ENCODE measurements at places on chromosomes 2 and 18. TPM values are rescaled to one million over a fixed set of nuclear protein-coding genes. Genes with fewer than 3 reads are reported as not detected.

GRCh38 chr2:78980152-78980465 lies 45.4 kb upstream of the REG3G start:
- DNase-seq: peak; percentile 18
- H3K27me3 ChIP-seq: no peaks in the 10 kb centered on the region
- no peaks in the 10 kb centered on the region for H3K36me3 ChIP-seq
- H3K4me3 ChIP-seq: no peak overlapping the region
- H3K4me1 ChIP-seq: no peaks in the 10 kb centered on the region

GRCh38 chr18:38993342-38993741 lies 1427.7 kb upstream of the CELF4 start:
- no peaks in the 10 kb centered on the region for H3K4me1 ChIP-seq
- no peak for DNase-seq
- no peaks in the 10 kb centered on the region for H3K27me3 ChIP-seq
- H3K4me3 ChIP-seq: no peak overlapping the region
- no peak overlapping the region for H3K27ac ChIP-seq

DNA sequence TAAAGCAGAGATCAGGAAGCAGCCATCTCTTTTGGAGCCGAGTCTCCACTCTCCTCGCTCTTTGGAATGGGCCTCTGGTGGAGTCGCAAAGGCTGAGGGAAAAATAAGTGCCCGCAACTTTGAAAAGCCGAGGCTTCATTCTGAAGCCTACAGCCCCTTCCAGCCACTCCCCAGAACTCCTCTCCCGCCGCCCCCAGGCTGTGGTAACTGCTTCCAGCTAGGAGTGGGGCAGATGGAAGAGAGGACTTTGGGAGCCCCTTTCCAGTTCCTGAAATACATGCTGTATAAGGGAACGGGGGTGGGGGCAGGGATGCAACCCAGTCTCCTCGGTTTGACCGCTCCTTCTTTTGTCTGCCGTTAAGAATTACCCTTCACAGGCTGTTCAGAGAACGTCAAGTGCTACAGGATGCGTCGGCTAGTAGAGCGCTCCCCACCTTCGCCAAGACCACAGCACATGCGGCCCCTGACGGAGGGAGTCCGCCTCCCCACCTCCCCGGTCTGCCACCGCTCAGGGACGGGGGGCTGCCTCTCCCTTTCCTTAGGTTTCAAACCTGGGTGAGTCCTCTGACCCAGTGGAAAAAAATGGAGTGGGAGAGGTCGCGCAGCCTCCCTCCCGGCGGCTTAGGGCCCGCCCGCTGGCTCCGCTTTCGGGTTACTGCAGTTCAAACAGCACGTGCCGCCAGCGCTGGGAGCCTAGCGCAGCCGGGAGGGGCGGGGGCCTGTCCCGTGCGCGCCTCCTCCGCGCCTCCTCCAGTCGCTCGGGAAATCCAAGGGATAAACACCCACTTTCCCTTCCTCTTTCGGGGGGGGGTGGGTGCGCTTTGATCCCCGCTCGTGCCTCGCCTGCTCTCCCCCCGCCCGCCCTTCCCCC lies 4.9 kb downstream of the CYP26B1 start:
- H3K4me3 ChIP-seq: peak overlapping the region; percentile 56
- H3K36me3 ChIP-seq: no peaks in the 10 kb centered on the region
- H3K4me1 ChIP-seq: peaks cover 58% of the 10 kb centered on the region

ATP5MC3 gene
- polyA plus RNA-seq: 309 TPM

- peaks cover 25% of the 10 kb centered on the region for H3K4me1 ChIP-seq
- no peak for DNase-seq
- H3K27me3 ChIP-seq: peaks cover 7% of the 10 kb centered on the region
- H3K27ac ChIP-seq: no peak overlapping the region
- peak overlapping the region; percentile 93 for H3K4me3 ChIP-seq
- no peaks in the 10 kb centered on the region for H3K36me3 ChIP-seq
These were observed 439 bp upstream of the PLEKHH2 start for GRCh38 chr2:43636621-43637020.

- no peaks in the 10 kb centered on the region for H3K36me3 ChIP-seq
- no peak for DNase-seq
- no peak overlapping the region for H3K27ac ChIP-seq
- H3K4me1 ChIP-seq: peaks cover 5% of the 10 kb centered on the region
These were observed 195.4 kb downstream of the ZEB2 start for GRCh38 chr2:144324446-144325045.

MLPH gene
- 308 TPM for polyA plus RNA-seq

ESCO1 gene
- 9.0 TPM for polyA plus RNA-seq

GRCh38 chr2:125861461-125861860 lies 794.5 kb upstream of the GYPC start:
- DNase-seq: no peak
- H3K27ac ChIP-seq: no peak overlapping the region
- H3K4me1 ChIP-seq: no peaks in the 10 kb centered on the region

MROH2A gene
- polyA plus RNA-seq: 1.4 TPM

GRCh38 chr18:63166142-63166541 lies 153.4 kb downstream of the BCL2 start:
- H3K4me3 ChIP-seq: no peak overlapping the region
- no peak overlapping the region for H3K27ac ChIP-seq
- no peaks in the 10 kb centered on the region for H3K36me3 ChIP-seq
- peaks cover 20% of the 10 kb centered on the region for H3K4me1 ChIP-seq
- no peak for DNase-seq

GRCh38 chr18:51727780-51728179 lies 530.3 kb upstream of the MEX3C start:
- no peak overlapping the region for H3K4me3 ChIP-seq
- no peaks in the 10 kb centered on the region for H3K4me1 ChIP-seq
- H3K36me3 ChIP-seq: no peaks in the 10 kb centered on the region
- no peaks in the 10 kb centered on the region for H3K27me3 ChIP-seq
- H3K27ac ChIP-seq: no peak overlapping the region

SIX2 gene
- 0.20 TPM for polyA plus RNA-seq

DNA sequence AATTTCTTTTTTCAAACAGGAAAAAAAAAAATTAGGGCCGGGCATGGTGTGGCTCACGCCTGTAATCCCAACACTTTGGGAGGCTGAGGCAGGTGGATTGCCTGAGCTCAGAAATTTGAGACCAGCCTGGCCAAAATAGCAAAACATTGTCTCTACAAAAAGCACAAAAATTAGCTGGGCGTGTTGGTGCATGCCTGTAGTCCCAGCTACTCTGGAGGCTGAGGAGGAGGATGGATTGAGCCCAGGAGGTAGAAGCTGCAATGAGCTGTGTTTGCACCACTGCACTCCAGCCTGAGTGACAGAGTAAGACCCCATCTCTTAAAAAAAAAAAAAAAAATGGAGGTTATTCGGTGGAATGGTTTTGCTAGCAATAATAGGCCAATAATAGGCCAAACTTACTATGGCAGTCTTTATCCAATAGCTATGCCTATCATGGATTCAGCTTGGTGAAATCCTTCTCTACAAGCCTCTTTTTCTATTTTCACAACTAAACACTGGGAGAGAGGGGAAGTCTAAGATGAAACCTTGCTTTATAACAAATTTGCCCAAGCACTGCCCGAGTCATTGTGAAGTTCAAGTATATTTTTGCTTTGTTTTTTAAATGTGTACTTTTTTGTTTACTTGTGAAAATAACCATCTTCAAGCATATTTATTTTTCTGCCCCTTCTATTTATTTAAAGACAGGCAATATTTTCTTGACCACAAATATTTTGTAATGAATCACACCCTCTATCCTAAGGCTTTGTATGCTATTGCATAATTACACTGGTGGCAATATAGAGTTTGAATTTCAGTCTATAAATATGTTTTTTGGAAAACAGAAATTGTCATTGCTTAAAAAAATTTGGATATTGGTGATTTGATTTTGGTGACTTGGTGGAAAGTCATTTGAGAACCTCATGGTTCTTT lies 20.0 kb upstream of the KYNU start:
- no peaks in the 10 kb centered on the region for H3K27me3 ChIP-seq
- no peaks in the 10 kb centered on the region for H3K36me3 ChIP-seq
- no peak for DNase-seq
- no peaks in the 10 kb centered on the region for H3K4me1 ChIP-seq
- no peak overlapping the region for H3K27ac ChIP-seq

DNA sequence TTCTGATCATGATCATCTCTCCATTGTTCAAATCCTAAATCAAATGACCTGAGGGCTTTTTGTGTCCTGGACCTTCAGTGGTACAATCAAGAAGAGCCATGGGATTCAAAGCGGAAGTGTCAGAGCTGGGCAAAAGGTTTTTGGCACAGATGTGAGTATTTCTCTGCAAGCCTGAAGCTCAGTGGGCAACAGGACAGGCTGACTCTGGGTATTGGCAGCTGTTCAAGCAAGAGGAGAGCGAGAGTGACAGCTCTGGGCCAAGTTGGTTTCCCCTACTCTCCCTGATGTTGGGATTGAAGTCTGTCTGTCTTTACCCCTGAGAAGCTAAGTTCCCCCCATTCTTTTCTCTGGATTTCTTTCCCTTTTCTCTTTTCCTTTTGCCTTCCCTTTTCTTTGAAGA lies 33.3 kb downstream of the DSEL start:
- no peaks in the 10 kb centered on the region for H3K27me3 ChIP-seq
- no peak for DNase-seq
- no peaks in the 10 kb centered on the region for H3K36me3 ChIP-seq
- no peak overlapping the region for H3K27ac ChIP-seq

- H3K36me3 ChIP-seq: no peaks in the 10 kb centered on the region
- no peaks in the 10 kb centered on the region for H3K27me3 ChIP-seq
- H3K27ac ChIP-seq: no peak overlapping the region
- no peak for DNase-seq
- H3K4me3 ChIP-seq: no peak overlapping the region
- H3K4me1 ChIP-seq: peaks cover 21% of the 10 kb centered on the region
These were observed 4.8 kb downstream of the CWC22 start for GRCh38 chr2:180002198-180002770.

- no peak overlapping the region for H3K4me3 ChIP-seq
These were observed 89.6 kb downstream of the ACAA2 start for GRCh38 chr18:49723648-49724180.

SERPINB2 gene
- 4.1 TPM for polyA plus RNA-seq

CACNB4 gene
- 0.31 TPM for polyA plus RNA-seq

GRCh38 chr18:59386909-59387686 lies 28.0 kb upstream of the LMAN1 start:
- no peak overlapping the region for H3K27ac ChIP-seq
- H3K36me3 ChIP-seq: no peaks in the 10 kb centered on the region
- H3K4me1 ChIP-seq: no peaks in the 10 kb centered on the region
- no peak for DNase-seq

GRCh38 chr2:112296407-112296806 lies 21.0 kb downstream of the ZC3H6 start:
- H3K36me3 ChIP-seq: peaks cover 7% of the 10 kb centered on the region
- no peaks in the 10 kb centered on the region for H3K4me1 ChIP-seq
- no peaks in the 10 kb centered on the region for H3K27me3 ChIP-seq
- H3K4me3 ChIP-seq: no peak overlapping the region

DNA sequence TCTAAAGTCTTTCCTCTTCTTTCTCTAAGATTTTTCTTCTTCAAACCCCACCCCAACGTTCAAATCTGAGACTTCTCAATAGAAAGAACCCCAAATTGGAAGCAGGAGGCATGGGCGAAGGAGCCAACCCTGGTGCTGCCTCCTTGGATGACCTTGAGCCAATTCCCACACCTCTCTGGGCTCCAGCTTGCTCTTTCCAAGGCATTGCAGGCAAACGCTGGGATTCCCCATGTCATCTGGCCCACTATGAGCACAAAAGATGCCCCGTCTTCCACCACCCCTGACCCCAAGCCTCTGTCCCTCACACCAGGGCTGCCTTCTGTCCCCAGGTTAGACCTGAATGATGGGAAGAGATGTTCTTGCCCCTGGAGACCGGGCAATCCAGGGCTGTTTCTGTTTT lies 57.0 kb downstream of the TTC32 start:
- no peak for DNase-seq
- no peaks in the 10 kb centered on the region for H3K4me1 ChIP-seq
- H3K36me3 ChIP-seq: no peaks in the 10 kb centered on the region

DNA sequence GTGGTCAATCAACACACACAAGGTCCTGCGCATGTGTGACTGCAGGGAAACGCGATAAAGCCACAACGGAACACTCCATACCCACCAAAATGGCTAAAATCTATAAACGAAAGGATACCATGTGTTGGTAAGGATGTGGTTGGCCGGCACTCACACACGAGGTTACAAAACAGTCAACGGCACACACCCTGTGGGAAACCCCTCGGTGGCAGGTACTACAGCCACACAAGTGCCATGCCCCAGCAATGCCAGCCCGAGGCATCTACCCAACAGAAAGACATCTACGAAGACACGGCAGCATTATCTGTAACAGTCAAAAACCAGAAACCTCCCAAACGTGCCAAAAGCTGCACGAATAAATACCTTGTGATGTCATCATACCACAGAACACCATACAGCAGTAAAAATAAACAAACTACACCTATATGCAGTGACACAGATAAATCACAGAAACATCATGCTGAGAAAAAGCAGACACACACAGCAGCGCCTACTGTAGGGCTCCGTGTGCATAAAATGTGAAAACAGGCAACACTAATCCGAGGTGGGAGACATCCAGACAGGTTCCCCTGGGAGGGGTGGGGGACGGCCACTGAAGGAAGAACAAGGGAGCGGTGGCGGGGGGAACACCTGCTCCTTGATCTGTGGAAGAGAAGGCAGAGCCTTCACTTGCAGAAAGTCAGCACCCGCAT lies 36.7 kb downstream of the HDAC4 start:
- no peaks in the 10 kb centered on the region for H3K36me3 ChIP-seq
- DNase-seq: no peak

GRCh38 chr18:3886575-3887322 lies 436.8 kb downstream of the TGIF1 start:
- no peak overlapping the region for H3K4me3 ChIP-seq
- H3K27ac ChIP-seq: no peak overlapping the region
- no peaks in the 10 kb centered on the region for H3K27me3 ChIP-seq
- no peaks in the 10 kb centered on the region for H3K4me1 ChIP-seq
- H3K36me3 ChIP-seq: no peaks in the 10 kb centered on the region
- DNase-seq: peak; percentile 27

DNA sequence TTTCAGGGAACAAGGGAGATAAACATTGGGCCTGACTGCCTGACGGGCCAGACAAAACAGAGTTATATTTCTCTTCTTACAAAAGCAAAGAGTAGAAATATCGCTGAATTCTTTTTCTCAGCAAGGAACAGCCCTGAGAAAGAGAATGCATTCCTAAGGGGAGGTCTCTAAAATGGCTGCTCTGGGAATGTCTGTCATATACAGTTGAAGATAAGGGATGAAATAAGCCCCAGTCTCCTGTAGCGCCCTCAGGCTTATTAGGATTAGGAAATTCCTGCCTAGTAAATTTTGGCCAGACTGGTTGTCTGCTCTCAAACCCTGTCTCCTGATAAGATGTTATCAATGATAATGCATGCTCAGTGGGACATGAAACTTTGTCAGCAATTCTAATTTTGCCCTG lies 134.9 kb upstream of the CNTNAP5 start:
- H3K27ac ChIP-seq: no peak overlapping the region
- H3K4me1 ChIP-seq: no peaks in the 10 kb centered on the region
- no peaks in the 10 kb centered on the region for H3K36me3 ChIP-seq
- no peaks in the 10 kb centered on the region for H3K27me3 ChIP-seq

GNLY gene
- polyA plus RNA-seq: 2.4 TPM

EMILIN1 gene
- 53.1 TPM for polyA plus RNA-seq

- H3K27me3 ChIP-seq: peaks cover 58% of the 10 kb centered on the region
- no peak overlapping the region for H3K4me3 ChIP-seq
- H3K4me1 ChIP-seq: peaks cover 22% of the 10 kb centered on the region
- DNase-seq: no peak
- H3K27ac ChIP-seq: no peak overlapping the region
These were observed 3.0 kb upstream of the GBX2 start for GRCh38 chr2:236171181-236171679.

NETO1 gene
- polyA plus RNA-seq: 0.33 TPM

- no peaks in the 10 kb centered on the region for H3K4me1 ChIP-seq
- no peak overlapping the region for H3K4me3 ChIP-seq
- H3K27me3 ChIP-seq: no peaks in the 10 kb centered on the region
- no peak for DNase-seq
- peaks cover 69% of the 10 kb centered on the region for H3K36me3 ChIP-seq
These were observed 50.4 kb upstream of the KCNG2 start for GRCh38 chr18:79747156-79747845.

OST4 gene
- polyA plus RNA-seq: 506 TPM

- no peaks in the 10 kb centered on the region for H3K4me1 ChIP-seq
- H3K36me3 ChIP-seq: no peaks in the 10 kb centered on the region
- no peak for DNase-seq
These were observed 15.4 kb downstream of the AFF3 start for GRCh38 chr2:100126897-100127401.

Data from stomach (tissue), 19 donors.